ENCODE measurements at places on chromosomes 13 and 19. TPM values are rescaled to one million over a fixed set of nuclear protein-coding genes. Genes with fewer than 3 reads are reported as not detected.

Gene PLVAP
- total RNA-seq = not detected

Gene CEACAM7
- total RNA-seq = not detected

Gene KIR3DL1
- not detected for total RNA-seq

Gene SLC25A41
- total RNA-seq = not detected

Data from subcutaneous preadipocyte (primary cell).